BE2C (cell line): ENCODE measurements at places on chromosomes 3 and 15.

GRCh38 chr15:38671675-38672254 is 107.2 kb upstream of the RASGRP1 start:
- no peak for DNase-seq

DNA sequence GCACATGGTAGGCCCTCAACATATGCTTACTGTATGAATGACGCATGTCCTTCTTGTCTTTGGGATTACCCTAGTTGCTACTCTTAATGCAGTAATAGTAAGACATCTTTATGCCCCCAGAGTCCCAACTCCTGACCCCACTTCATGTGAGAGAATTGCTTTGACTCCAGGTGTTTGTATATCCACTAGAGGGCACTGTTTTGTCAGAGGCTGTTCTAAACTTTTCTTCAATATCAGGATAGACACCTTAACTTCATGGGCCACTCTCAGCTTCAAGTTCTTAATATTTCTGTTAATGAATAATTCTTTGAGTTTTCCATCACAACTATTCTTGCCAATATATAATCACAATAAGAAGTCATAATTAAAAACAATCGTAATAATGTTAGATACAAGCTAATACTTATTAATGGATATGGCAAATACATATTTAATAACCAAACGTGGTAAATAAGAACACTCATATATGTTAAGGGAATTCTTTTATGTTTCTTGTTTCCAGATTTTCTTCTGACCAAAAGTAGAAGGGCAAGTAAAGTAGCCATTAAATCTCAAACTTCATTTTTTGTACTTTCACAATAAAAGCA is 337.2 kb upstream of the DNAJC19 start:
- peak; percentile 22 for DNase-seq

DNA sequence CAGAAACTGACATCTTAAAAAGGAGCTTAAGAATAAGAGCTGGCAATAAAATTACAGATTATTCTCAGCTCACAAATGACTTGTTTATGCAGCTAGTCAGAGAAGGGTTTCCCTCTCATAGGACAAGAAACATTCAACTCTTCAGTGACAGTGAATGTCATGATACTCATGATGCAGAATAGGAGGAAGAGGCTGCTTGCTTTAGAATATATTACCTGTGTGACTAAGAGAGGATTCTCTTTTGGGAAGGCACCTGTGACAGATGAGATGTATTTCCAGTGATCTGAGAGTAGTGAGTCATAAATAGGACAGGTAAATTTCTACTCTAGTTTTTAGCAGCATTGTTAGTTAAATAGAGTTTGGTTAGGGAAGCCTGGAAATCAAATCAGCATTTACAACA is 39.9 kb downstream of the RASA2 start:
- no peak for DNase-seq

DNA sequence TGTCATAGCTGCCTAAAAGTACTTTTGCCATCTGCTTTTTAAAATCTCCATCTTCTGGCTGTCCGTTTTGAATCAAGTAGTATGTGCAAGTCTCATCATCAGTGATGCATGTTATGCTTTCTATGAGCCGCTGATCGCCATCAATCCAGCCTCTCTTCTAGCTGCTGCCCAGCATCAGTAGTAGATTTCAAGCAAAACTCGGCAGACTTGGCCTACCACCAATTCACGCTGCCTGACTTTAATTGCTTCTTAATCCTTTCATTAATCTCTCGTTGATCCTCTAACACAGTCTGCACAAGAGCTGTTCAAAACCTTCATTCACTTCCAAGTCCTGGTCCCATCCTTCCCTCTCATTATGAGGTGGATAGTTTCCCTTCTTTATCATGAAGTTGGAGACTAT is 104.9 kb downstream of the NSUN3 start:
- no peak for DNase-seq

DNA sequence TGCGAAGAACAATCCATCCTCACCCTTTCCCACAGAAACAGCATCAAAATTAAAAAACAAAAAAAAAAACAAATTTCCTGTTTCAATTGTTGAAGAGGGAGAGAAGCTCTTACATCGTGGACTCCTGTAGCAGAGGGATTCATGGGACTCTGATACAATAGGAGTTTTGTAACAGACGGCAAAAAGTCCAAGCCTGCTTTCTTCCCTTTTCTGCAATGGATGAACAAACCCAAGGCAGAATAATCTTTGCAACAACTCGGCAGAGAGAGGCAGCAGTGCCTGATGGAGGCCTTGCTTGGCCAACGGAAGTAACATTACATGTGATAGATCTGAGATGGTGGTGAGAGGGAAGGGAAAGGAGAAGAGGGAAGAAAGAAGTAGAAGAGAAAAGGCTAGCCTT is 26.9 kb downstream of the CCR4 start:
- no peak for DNase-seq

DNA sequence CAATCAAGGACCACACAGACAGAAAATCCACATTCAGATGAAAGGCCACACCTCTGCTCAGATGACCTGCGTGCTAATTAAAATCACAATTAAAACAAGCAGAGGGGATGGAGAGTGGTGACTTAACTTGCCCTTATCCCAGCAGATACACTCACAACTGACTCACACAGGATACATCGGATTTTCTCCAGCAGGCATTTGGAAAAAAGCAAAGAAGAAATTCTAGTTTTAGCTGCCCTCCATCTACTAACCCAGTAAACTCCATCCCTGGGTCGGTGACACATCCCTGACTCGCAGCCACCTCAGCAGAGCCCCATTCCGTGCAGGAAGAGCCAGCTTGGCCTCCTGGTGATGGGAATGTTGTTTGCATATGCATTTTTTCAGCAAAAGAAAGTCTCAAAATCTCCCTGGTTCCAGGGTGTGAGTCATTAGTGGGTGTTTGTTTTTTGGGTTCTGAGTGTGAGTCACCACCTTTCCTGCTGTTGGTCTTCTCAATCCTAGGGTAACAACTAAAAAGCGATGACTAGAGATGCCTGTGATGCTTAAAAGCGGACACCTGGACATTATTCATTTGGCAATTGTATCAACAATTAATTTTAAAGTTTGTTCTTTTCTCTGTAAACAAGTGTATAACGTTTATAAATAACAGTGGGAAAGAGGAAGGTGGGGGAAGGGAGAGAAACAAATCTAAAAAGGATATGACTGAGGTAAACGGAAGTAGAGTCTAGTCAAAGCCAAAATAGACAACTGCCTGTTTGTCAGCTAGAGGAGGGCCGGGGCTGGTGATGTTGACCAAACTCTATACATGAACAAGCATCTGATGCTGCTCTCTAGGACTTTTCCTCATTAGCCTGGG is 49.8 kb upstream of the SLC4A7 start:
- no peak for DNase-seq

DNA sequence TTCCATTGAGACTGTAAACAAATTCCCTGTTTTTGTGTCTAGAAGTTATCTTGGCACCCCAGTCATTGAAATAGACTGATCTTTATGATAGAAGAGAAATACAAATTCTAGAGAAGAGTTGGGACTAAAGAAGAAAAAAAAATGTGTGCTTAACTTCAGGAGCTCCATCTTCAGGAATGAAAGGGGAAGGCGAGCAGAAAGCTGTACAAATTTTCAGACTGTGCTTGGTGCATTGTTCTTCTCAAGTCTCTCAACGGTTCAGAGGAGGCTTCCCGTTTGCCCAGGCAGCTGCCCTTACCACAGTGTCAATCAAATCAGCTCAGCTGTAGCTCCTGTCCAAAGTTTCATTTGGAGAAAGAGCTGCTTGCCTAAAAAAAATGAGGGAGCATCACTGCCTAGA is 41.7 kb downstream of the OXSM start:
- DNase-seq: no peak

GRCh38 chr3:156632601-156633000 is 41.8 kb upstream of the TIPARP start:
- no peak for DNase-seq

DNA sequence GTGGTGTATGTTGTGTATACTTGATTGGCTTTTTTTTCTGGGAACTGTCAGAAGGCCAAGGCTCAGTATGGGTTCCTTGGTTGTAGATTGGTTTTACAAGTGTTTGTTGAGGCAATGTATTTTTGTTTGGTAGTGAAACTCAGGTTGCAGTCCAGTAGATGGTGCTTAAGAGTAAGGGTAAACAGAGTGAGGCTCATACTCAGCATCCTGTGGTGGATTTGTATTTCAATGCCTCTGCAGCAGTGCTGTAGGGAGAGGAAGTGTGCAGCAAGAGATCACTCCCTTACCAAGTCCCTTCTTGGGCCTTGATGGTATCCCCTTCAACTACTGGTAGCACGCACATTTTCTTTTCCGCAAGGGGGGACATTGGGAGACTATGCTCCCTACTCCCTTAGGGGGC is 428.5 kb upstream of the CNTN3 start:
- DNase-seq: no peak

DNA sequence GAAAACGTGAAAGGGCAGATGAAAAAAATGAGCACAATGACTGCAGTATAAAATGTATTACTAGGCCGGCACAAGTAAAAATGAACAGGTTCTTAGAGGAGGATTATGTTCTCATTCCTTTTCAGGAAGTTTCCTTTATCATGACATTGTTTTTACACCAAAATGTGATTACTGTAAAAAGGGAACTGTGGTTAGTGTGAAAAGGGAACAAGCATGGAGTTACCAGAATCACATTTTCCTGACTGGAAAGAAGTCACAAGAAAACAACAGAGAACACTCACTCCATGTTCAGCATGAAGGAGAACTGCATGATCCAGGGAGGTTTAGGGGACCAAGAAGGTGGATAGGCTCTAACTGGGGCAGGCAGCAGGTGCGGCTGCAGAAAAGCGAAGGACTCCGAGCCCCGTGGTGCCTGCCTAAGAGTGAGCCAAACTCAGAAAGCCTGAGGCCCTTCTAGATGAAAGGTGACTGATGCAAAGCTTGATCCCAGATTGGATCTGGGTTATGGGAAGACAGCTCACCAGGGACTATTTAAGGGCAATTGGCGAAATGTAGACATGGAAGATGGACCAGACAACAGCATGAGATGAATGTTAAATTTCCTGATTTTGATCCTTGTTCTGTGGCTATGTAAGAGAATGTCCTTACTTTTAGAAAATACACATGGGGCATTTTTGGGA is 77.3 kb downstream of the CCR1 start:
- no peak for DNase-seq

DNA sequence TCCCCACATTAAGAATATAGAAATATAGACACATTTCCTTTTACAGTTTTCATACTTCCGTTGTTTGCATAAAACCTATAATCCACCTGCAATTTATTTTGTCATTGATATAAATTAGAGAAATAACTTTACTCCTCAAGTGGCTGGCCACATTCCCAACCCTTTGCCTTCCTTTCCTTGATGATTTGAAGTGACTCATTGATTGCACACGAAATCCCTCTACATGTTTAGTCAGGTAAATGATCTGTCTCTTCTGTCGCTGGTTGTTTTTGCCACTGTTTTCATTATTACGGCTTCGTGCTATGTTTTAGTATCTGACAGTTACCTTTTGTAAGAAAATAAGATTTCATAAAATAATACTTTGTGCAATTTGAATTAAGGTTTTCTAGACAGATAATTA is 272.2 kb upstream of the NR2E3 start:
- DNase-seq: no peak

- DNase-seq: no peak
These were observed 115.0 kb downstream of the MEX3B start for GRCh38 chr15:81930582-81931369.

- DNase-seq: no peak
These were observed 176.6 kb downstream of the SLC9A9 start for GRCh38 chr3:143671626-143672025.

DNA sequence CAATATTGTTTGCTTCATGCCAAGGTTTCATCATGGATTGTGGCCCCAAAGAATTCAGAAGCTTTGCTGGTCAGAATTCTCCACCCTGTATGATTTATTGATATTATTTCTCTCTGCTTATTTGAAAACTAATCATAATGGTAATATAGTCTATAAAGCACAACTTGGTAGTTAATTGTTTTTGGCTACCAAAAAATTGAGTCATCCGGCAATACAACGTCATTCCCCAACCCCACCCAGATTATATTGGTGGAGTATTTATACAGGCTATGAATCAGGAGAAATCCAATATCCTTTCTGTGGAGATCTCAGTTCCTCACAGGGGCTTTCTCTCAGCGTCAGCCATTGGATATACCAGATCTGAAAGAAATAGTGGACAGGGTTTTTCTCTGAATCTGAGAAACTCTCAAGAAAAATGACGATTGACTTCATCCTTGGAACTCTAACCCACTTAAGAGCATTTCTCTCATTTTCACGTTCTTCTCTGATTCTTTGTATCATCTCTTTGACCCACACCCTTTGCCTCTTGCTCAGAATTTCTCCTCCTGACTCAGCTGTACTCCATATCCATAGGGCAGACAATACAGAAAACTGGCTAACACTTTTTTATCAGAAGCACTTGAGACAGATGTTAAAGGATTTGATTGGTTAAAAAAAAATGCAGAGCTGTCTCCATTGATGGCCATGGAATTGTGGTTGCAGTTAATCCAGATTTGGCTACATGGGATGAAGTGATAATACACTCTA is 1055.8 kb upstream of the CADM2 start:
- no peak for DNase-seq

GRCh38 chr15:45827275-45827674 is 192.4 kb downstream of the SQOR start:
- no peak for DNase-seq

DNA sequence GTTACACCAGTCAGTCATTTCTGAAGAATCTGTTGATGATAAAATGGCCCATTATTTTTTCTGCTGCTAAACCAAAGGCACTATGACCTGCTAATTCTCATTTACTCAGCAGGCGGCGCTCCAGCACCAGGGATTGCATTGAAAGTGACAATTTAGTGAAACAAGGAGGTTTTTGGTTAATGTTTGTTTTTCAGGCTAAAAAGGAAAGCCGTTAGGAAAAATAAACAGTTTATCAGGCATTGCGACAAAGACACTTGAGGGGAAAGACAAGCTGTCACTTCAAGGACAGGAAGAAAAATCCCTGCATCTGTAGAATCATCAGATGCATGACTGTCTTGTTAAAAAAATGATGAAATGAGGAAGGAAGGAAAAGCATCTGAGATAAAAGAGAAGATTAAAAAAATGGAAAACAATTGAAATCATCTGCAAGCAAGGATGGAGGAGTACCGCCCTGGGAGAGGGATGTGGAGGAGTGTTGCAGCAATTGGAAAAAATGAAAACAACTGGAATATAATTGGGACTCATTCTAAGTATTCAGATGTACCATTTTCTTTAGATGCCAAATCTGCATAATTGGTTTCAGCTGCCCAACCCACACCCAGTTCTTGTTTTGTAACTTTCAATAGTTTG is 54.0 kb downstream of the NR1D2 start:
- DNase-seq: peak; percentile 46

- no peak for DNase-seq
These were observed 2.9 kb upstream of the CTDSPL start for GRCh38 chr3:37858742-37859141.
